GM23248 (cell line): ENCODE measurements at places on chromosomes 1 and 21. TPM values are rescaled to one million over a fixed set of nuclear protein-coding genes. Genes with fewer than 3 reads are reported as not detected.

Gene PLA2G5
- total RNA-seq, result not detected in 2 replicates

- no peak for DNase-seq
Measured at GRCh38 chr21:42236693-42237092, 17.8 kb downstream of the ABCG1 start.

GRCh38 chr1:11098931-11099309 is 749 bp downstream of the EXOSC10 start:
- DNase-seq, result no peak

DNA sequence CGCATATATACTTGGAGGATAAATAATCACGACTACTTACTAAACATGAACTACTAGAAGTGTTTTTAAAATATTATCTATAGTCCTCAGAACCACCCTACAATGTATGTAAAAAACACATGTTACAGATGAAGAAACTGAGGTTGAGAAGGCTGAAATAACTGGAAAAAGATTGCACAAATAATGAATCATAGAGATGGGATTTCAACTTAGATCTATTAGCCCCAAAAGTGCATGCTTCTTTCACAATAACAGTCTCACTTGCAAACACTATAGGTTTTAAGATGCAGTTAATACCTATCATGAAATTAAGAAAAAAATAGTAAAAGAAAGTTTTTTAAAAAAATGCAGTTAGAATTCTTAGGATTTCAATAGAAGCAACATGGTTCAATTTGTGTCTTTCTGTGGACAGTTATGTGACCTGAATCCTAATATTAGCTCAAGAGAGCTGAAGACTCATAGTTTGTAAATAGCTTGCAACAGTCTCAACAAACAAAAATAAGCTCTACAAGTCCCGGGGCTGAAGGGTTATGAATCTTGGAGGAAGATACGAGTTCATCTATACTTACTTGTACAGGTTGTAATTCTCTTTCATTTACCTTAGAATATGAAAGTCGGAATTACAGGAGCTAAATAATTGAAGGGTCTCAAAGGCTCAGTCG is 58.6 kb upstream of the NTPCR start:
- DNase-seq, result peak; percentile 47
